ENCODE measurements at places on chromosomes 4 and X.

- DNase-seq: no peak
Observed at GRCh38 chr4:90071289-90072235, 55.6 kb upstream of the CCSER1 start.

DNA sequence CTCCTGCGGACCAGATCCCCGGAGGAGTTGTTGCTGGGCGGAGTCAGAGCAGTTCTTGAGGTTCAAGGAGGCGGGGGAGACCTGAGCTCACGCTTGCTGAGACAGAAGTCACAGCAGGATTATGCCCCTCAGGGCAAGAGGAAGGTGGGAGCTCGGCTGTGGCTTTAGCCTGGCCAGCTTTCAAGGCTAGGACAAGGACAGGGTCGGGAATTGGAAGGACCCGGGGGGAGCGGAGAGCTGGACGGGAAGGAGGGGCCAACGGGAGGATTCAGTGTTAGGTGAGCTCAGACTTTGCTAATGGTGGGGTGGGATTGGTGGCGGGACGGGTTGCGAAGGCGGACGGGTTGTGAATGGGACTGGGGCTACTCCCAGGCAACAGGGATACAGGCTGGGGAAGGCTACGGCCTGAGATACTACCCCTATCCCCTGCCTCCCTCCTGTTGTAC is at the start of gene RIBC1:
Gene RIBC1, plus strand, starts transcription at position 13 of the 446 bp plus-strand sequence. CDS start 3,404 bp downstream, outside the sequence.
- no peak for DNase-seq

DNA sequence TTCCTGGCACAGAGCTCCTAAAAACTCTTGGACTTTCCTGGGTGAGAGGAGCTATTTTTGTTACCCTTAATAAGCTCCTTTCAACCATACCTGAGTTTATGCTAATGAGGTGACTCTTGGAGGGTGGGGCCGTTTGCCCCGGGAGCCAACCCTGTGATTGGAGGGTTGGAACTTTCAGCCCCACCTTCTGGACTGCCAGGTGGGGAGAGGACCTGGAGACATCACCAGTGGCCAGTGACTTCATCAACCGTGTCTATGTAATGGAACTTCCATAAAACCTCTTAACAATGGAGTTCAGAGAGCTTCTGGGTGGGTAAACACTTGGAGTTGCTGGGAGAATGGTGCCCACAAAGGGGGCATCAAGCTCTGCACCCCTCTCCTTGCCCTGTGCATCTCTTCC is 17.9 kb upstream of the ENPP6 start:
- no peak for DNase-seq

DNA sequence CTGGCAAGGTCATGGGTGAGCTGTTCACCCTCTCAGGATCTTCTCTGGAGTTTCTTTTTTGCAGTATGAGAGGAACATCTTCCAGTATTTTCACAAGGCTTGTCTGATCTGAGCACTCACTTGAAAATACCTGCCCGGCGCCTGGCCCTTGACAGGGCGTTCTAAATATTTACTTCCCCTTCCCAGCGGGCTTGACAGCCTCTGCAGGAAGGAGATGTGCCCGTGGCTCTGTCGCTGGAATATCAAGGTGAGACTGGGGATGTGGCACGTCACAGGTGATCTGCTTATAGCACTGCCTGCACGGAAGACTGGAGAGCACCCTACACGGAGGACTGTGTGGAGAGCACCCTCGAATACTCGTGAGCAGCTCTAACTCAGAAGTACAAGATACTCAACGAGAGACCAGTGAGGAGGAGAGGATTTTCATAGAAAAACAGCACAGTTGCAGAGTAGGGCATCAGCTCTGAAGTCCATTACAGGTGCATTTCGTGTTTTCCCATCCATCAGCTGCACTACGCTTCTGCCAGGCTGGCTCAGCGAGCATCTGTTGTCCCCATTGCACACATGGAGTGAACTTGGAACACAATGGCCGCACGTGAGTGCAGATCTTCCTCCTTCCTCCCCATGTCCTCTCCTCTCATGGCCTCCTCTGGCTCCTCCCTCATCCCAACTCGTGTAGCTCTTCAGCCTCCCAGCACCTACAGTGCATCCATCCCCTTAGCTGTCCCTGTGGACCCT is 32.1 kb downstream of the ZBTB49 start:
- DNase-seq: no peak

DNA sequence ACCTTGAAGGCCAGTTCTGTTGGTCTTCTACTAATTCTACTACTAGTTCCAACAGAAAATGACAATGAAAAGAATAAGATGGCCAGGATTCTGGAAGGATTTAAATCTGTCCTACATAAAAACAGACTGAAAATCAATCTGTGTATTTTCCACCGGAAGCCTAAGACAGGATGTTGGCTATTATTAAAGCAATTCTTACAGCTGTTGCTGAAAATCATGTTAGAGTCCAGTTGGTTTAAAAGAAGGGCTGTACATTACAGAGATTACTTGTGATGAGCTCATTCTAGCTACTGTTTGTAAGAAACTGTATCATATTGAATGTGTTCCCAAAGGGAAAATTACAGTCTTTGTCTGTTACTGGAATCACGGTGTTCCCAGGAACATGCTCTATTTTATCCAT is 54.8 kb upstream of the MAGEB16 start:
- no peak for DNase-seq

DNA sequence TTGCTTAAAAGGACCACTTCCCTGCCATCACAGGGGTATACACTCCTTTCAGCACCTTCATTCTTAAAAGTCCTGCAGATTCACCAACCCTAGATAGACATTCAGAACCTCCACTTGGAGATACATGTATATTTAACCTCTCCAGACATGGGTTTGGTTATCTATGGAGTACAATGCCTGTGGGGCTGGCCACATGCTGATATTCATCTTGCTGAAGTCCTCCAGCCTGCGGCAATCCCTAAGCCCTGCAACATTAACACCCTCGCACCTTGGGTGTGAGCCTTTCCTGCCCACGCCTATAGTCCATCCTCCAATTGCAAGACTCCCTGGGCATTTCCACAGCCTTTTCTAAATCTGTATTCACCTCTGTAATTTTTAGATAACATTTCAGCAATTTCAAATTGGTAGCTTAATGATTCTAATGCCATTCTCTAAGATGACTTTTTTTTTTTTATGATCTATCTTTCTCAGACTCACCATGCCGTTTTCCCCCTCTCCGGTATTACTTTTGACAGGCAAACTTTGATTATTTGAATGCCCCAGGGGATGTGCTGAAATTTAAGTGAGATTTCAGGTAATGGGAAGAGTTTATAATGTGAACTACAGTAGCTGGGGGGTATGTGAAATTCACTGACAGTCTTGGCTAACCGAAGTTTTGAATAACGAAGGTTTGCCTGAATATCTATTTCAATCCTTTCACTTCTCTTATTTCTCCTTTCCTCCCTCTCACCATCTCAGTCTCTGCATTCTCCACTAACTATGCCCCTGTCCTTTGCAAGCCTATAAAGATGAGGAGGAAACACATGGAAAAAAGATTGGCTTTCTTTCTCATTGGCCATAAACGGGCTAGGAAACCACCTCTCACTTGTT is 24.1 kb downstream of the CCDC149 start:
- DNase-seq: no peak

DNA sequence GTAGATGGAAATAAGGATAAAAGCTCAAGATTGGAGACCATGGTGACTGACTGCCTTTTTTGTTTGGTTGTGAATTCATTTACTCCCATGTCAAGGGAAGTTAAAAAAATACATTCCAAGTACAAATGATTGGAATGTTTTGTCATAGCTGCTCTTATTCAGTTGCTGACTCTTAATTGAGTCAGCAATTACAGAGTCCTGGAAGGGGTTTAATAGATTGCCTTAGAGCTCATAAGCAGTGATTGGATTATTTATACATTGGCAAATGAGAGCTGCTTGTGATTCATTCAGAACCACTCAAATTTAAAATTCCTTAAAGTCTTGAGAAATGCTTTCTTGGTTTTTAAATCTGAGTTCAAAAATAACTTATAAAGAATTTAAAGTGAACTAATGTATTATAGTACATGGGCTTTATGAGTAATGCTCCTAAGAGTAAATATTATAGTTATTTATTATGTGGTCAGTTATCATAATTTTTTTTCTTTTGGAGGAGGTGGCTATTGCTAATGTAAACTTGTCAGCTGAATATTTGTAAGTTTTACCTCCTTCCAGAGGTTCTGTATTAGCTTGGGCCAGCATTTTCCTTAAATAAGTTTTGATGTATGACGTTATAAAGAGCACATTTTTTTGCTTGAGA is 13.6 kb downstream of the JADE1 start:
- no peak for DNase-seq

GRCh38 chr4:121690001-121690400 is 6.8 kb downstream of the ANXA5 start:
- no peak for DNase-seq

- no peak for DNase-seq
Observed at GRCh38 chrX:27251369-27251768, 211.8 kb downstream of the PPP4R3C start.

DNA sequence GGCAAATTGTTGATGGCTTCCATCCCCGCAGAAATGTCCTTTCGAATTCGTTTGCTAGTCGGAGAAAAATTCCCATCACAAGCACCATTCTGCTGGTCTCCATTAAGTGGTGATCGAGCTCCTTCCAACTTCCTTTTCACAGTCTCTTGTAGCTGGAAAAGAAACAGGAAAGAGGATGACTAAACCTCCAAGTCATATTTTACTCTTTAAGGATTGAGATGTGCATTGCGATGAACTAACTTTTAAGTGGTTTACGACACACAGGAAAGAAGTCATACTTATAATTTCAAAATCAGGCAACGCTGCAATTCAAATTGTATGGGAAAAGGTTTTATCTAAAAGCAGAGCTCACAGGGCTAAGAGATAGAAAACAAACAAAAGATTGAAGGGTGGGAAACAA is 225.2 kb downstream of the MGST2 start:
- no peak for DNase-seq

DNA sequence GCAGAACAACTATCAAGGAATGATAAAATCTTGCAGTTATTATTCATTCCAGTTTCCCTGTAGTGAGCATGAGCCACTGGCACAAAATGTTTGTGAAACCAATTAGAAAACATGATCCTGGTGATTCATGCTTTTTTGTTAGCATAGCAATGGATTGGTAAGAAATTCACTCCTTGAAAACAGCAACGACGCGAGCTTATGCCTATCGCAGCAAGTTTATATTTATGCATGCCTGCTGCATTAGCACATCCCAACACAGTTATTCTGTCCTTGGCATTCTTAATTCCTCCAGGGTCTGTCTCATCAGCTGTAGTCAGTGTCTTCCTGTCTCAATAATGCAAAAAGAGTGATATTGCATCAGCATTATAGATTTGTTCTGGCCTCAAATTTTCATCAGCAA is 975.9 kb downstream of the STIM2 start:
- no peak for DNase-seq

DNA sequence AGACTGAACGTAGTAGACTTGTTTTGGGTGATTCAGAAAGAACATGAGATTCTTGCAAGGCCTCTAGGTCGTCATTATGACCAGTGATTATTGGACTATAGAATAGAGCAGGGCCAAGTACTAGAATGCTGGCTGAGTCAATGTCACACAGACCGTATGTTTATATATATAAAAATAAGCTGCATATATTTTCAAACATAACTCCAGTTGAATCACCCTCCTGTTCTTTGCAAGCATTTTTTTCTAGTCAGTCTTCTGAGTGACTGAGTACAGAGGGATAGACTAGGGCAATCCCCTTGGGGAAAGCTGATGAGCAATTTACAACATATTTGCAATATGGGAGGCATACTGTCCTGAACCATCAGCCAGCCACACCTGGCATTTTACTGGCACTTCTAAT is 48.4 kb upstream of the PRPS1 start:
- DNase-seq: no peak

DNA sequence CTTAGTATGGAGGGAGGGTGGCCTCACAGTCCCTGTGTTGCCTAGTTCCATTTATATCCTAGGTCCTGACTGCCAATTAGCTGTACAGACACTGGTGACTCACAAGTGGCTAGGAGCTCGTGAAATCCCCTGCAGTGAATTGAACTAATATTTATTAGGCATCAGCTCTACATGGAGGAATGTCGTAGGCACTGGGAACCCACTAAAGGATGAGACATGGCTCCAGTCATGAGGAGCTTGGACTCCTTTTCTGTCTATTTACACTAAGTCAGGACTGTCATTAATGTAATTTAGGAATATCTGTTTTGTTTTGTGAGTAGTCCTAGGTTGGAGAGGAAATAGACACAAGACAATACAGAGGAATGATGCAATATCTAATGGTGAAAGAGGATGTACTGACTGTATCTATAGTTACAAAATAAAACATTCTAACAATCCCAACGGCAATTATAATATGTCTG is 67.7 kb downstream of the MID1IP1 start:
- DNase-seq: no peak

DNA sequence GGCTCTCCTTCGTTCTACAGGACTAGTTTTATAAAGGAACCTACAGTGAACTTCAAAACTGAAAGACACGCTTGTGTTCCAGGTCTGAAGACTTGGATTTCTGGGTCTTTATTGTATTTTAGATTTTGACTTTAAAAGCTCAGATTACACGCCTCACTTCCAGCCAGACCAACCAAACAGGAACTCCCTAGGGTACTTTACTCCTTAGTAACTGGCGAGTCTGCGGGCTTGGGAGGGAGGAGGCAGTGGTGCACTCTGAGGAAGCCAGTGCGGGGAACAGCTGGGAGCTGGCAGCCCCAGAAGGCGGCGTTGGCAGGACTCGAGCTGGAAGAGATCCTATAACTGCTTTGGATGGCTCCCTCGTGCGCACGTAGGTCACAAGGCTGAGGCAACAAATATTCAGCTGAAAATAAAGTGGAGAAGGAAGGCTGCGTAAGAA is 391 bp upstream of the PHKA1 start:
- DNase-seq: no peak

DNA sequence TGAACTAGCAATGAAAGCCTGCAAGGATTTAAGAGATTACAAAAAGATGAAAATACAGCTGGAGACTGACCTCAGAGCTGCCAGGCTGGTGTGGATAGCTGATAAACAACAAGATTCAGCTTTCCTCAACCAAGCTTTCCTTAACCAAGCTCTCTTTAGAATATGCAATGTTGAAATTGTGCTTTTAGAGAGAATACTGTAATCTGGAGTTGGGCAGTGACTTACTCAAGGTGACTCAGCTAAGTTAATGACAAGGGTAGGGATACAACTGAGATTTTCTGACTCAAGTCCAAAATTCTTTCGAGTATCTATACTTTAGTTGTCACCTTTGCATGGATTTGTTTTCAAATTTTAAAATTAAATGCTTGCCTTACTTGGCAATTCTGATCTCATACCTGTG is 98.0 kb downstream of the AMMECR1 start:
- DNase-seq: no peak

GRCh38 chrX:147679356-147680005 is 232.2 kb upstream of the FMR1 start:
- no peak for DNase-seq

DNA sequence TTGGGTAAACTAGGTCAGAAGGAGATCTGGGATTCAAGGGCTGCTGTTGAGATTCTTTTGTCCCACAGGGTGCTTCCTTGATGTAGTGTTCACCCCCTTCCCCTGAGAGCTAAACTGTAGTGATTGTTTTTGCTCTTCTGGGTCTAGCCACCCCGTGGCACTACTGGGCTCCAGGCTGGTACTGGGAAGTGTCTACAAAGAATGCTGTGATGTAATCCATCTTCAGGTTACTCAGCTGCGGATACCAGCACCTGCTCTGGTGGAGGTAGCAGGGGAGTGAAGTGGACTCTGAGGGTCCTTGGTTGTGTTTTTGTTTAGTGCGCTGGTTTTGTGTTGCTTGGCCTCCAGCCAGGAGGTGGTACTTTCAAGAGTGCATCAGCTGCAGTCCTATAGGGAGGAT is 365.5 kb downstream of the ZNF674 start:
- DNase-seq: no peak

Data from activated CD4-positive, alpha-beta T cell treated with anti-CD3 and anti-CD28 coated beads, Interleukin-2, amount 50 U/mL, for 1 hour (primary cell).